ENCODE measurements at places on chromosomes 1 and 21.

GRCh38 chr1:201660931-201661822, 122.2 kb downstream of the NAV1 start:
- DNase-seq, result no peak

GRCh38 chr1:56901716-56902115, 47.1 kb downstream of the C8A start:
- no peak for DNase-seq

DNA sequence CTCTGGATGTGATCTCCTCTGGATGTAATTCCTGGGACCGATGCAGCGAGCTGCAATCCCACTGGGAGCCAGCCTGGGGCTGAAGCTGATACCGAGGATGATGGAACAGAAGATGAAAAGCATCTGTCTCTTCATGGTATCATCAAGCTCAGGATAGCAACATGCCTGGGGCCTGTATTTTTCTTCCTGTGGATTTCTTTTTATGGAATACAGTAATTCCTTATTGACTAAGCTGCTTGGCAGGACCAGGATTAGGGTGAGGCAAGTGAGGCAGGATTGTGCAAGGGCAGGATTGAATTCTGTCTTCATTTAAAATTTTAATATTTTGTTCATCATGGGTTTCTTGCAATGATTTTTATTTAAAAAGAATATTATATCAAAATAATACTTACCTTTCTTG, 86.6 kb downstream of the SLC25A24 start:
- no peak for DNase-seq

DNA sequence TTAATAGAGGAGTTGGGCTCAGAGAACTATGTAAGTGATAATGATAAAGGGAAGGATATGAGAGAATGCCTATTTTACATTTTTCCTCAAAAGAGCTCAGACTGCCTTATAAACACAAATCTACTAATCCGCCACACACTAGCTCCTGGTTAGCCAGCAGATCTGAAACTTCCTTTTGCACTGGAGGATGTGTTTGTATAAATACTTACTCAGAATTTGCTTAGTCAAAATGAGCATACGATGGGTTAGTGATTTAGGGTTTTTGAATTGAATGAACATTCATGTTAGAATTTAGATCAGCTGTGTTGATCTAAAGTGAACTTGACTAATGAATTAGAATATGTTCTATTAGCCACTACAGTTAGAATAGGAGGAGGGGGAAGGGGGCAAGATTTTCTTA, 9.1 kb upstream of the IER5 start:
- DNase-seq, result no peak

GRCh38 chr1:153597206-153597605, 15.7 kb downstream of the S100A16 start:
- DNase-seq, result no peak

Data from NCI-H1105 (cell line).